ENCODE measurements at places on chromosomes 3 and 15.

DNA sequence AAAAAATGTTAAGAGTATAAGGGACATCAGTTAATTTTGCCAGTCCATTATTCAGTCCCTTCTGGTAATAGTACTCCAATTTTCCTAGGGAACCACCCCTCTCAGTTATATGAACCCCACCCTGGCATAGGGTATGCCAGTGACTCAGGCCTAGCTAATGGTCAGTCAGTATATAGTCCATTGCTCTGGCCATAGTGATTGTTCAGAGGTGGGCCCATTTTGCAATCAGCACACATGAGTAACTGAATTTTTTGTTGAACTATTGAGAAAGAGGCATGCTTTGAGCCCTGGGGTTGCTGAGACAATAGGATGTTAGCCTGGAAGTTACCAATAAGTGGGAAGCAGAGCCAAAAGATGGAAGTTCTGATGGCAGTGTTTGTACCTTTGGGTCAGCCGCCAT lies 4.1 kb downstream of the LRCH3 start:
- DNase-seq, result no peak

DNA sequence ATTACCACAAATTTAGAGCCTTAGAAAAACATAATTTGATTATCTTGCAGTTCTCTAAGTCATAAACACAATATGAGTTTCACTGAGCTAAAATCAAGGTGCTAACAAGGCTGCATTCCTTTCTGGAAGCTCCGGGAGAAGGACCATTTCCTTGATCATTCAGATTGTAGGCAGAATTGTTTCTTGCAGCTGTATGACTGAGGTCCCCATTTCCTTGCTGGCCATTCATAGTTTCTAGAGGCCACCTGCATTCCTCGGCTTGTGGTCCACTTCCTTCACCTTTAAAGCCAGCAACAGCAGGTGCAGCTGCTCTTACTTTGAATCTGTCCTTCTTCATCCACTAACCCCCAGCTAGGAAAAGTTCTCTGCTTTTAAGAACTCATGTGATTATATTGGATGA lies 58.7 kb downstream of the IFT80 start:
- DNase-seq, result no peak

DNA sequence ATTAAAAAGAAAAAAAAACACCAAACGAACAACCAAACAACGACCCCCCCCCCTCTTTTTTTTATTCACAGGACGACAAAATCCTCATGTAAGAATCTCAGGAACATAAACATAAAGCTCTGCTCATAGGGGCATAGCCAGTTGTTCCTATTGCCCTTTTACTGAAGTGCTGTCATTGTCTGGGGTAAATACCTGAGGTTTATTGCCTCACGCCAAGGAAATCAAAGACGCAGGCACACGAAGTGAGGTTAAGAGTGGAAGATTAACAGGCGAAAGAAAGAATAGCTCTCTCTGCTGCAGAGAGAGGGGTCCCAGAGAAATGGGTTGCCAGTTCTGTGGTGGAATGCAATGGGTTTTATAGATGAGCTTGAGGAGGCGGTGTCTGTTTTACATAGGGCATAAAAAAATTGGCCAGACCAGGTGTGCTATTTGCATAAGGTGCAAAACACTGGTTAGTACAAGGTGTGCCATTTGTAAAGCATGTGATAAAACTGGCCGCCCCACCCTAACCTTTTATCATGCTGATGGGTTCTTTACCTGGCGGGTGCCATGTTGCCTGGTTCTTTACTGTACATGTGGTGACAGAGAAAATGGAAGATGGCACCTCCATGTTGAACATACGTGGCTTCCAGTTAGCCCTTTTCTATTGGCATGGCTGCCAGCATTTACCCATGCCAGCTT lies 257.6 kb upstream of the ZPLD1 start:
- no peak for DNase-seq

DNA sequence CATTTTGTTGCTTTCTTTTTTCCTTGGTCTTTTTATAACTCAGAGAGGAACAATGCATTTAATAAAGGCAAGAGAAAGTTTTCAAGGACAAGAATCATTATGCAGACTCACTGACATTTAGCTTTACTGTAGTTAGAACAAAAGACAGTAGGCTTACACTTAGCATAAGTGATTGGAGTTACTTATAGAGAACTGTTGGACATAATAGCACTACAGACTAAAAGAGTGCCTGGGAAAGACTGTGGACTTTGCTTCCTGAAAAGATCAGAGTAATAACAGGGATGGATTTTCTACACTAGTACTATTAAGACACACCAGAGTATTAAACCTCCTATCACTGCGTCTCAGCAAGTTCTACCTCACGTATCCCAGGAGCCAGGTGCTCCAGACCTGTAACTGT lies 39.3 kb upstream of the SPRED1 start:
- DNase-seq, result no peak

GRCh38 chr3:41532976-41533375 lies 333.7 kb downstream of the CTNNB1 start:
- no peak for DNase-seq

- DNase-seq, result no peak
Observed at GRCh38 chr15:66702787-66703539, 927 bp downstream of the SMAD6 start.

DNA sequence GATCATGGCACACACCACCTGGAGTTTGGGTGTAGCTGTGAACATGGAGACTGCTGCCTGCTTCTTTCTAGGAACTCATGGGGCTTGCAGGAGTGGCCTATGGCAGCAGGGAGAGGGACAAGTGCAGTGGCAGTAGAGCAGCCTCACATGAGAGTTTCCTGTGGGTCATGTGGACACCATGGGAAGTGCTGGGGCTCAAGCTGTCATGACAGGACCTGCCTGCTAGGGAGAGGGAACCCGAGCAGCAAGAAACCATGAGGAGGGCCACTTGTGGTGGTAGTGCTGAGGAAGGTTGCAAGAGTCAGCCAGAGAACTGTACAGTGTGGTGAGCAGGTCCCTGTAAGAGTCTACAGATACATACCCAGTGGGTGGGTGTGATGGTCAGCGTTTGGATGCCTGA lies 73.8 kb upstream of the MRPS22 start:
- no peak for DNase-seq

DNA sequence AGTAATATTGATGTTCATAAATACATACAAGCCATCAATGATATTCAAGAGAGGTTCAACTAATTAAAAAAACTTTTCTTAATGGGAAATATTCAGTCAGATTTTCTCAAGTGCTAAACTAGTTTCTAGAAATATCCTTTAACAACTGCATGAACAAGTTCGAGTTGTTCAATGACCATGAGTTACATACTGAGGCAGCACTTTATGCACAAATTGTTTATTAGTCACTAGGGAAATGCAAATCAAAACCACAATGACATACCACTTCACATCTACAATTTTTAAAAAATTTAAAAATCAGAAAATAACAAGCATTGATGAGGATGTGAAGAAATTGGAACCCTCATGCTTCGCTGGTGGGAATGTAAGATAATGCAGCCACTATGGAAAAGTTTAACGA lies 62.4 kb downstream of the RAD18 start:
- no peak for DNase-seq

DNA sequence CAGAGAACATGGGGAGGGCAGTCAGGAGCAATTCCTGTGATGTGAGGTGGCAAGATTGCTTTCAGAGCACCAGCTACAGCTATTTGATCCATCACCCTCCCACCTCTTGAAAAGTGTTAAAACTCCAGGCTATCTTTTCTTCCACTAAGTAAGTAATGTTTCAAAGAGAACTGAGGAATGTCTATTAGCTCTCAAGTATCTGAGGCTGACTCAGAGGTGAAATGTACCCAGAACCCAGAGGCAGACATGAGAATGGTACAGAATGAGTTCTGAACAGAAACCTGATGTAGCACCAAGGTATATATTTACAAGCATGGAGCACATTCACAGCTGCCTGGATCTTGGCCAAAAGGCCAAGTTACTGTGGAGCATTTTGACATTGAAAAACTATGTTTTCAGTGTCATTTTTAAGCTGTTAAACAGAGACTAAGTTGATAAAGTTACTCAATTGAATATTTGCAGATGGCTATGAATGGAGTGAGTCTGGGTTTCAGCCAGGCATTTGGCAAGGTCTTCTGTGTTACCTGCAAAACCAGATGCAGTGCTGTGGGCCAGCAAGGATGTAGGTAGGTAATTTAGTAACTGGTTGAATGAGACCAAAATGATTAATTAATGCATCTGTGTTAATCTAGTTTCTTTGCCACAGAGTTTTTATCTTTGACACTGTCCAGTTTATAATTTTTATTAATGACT lies 227.7 kb upstream of the CD96 start:
- DNase-seq, result no peak

DNA sequence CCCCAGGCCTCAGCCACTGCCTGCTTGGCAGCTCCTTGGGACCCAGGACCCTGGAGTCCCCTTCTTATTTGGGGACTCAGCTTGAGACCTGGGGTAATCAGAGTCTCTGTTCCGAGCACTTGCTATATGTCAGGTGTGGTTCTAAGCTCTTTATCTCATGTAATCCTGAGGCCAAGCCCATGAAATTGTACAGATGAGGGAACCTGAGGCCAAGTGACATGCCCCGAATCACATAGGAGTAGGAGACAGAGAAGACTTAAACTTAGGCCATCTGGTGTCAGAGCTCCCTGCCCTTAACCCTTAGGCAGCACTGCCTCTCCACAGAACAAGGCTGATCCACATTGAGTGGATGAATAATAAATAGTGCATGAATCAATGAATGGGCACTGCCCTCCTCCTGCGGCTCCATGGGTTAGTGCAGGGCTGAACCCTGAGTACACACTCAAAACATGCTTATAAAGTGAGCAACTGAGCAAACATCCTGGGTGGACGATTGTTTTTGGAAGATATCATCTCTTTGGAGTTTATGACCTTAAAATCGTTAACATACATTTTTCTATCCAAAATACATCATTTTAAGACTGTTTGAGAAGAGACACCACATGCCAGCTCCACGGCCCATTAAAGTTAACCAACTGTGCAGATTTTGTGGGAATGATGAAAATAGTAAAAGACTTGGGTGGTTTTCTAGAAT lies 33.2 kb upstream of the IQSEC1 start:
- no peak for DNase-seq

DNA sequence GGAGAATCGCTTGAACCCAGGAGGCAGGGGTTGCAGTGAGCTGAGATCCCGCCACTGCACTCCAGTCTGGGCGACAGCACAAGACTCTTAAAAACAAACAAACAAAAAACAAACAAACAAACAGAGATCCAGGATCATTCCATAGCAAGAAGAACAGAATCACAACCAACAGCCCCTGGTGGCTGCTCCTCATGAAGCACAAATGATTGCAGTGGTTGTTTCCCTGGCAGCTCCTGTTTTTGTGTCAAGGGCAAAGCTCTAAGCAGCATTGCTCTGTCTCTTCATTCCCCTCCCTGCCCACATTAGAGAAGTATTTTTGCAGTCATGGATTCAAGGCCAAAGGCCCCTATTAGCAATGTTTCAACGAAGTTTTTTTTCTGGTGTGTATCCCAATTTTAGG lies 25.8 kb upstream of the BLM start:
- DNase-seq, result no peak

DNA sequence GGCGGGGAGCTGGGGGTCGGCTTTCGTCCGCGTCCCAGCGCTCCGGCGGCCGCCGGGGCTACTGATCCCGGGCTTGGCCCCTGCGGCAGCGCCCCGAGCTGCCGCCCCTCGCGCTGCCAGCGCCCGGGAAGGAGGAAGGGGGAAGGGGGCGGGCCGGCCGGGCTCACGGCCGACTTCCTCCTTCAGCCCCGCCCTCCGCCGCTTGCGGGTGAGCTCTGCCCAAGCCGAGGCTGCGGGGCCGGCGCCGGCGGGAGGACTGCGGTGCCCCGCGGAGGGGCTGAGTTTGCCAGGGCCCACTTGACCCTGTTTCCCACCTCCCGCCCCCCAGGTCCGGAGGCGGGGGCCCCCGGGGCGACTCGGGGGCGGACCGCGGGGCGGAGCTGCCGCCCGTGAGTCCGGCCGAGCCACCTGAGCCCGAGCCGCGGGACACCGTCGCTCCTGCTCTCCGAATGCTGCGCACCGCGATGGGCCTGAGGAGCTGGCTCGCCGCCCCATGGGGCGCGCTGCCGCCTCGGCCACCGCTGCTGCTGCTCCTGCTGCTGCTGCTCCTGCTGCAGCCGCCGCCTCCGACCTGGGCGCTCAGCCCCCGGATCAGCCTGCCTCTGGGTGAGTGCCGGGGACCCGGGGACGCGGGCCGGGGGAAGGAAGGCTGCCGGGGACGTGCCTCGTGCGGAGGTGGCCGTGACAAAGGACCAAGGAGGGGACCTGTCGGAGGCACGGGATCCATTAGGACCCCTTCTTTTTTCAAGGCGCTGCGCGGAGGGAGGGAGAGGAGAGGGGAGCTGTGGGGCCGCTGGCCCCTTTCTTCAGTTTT lies at the start of gene SEMA4B:
Gene SEMA4B, plus strand, starts transcription at position 201 of the 814 bp plus-strand sequence. Its CDS starts 249 bp downstream, at position 450.
- DNase-seq, result no peak

- no peak for DNase-seq
Observed at GRCh38 chr3:129613367-129613740, 6.9 kb upstream of the PLXND1 start.

GRCh38 chr15:66698318-66698961 lies 3.6 kb upstream of the SMAD6 start:
- no peak for DNase-seq

Measured in NCI-H748 treated with DMSO at 0.1 percent for 48 hours (cell line).